ENCODE measurements at places on chromosomes 5 and 9.

- DNase-seq = peak; percentile 64
Measured at GRCh38 chr9:78325343-78325742, 28.4 kb downstream of the PSAT1 start.

DNA sequence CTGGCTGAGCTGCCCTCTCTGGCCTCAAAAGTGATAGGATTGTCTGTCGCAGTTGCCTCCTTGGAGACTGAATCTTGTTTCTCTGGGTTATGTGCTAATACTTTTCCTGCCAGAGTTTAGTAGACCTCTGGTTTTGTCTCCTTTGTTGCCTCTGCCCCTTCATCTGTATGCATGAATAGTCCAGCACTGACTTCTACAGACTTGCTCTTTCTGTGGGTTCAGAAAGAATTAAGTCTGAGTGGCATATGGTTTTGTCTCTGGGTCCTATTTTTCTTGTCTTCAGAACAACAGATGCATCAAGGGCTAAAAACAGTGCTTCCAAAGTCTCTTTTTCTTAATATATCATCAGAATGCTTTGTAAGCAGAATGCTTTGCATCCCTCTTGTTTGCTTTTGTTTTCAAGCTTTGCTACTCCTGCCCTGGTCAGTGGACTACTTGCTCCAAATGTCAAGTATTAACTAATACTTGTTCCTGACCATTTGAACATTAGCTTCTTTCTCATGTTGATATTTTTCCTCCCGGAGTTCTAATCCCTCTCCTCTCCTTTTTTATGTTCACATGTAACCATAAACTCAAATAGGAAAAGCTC lies 131.7 kb downstream of the UNC13B start:
- no peak for DNase-seq

GRCh38 chr9:87872079-87872624 lies 10.5 kb upstream of the SPATA31E1 start:
- DNase-seq = no peak

- DNase-seq = no peak
Measured at GRCh38 chr5:129120158-129120581, 25.6 kb downstream of the ISOC1 start.

GRCh38 chr9:25472681-25473080 lies 205.6 kb downstream of the TUSC1 start:
- DNase-seq = no peak

- no peak for DNase-seq
Measured at GRCh38 chr9:98994172-98995058, 50.7 kb downstream of the COL15A1 start.

- no peak for DNase-seq
Measured at GRCh38 chr5:84218546-84218945, 166.1 kb downstream of the EDIL3 start.

DNA sequence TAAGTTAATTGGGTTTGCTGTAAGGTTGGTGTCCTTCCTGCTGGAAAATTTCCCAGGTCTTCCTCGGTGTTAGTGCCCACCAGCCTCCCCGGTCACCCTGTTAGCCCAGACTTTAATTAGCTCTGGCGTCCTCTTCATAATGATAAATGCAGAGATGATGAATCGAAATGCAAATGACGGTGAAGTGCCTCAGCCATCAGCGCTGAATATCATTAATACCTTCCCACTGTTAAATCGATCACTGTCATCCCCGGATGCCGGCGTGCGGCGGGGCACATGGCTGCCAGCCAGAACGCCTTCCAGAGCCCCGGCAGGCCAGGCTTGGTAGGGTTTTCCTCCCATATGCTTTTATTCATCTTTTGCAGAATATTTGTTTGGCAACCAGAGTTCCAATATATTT lies 204.5 kb downstream of the IRX2 start:
- DNase-seq = no peak

DNA sequence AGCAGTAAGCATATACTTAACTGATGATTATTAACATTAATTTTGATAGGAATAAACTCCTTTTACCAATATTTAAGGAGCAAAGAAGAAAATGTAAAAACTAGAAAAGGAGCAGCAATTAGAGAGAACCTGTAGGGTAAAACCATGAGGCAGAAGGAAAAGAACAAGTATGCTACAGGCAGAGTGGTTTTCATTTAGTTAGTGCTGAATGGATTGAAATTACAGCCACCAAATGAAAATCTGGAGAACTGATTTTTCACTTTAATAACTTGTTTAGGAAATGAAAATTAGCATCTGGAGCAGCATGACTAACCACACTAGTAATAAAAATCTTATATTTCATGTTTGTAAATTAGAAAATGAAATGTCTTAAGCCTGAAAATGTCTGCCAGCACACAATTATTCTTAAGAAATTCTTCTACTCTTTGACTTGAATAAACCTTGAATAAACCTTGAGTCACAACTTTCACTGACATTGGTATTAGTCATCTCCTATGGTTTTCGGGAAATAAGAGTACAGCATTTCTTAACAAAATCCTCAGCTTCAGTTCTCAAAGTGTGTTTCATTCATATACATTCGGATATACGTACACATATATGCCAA lies 1504.9 kb upstream of the C9orf72 start:
- no peak for DNase-seq

- DNase-seq = no peak
Measured at GRCh38 chr9:76401580-76402354, 7.5 kb upstream of the RFK start.

DNA sequence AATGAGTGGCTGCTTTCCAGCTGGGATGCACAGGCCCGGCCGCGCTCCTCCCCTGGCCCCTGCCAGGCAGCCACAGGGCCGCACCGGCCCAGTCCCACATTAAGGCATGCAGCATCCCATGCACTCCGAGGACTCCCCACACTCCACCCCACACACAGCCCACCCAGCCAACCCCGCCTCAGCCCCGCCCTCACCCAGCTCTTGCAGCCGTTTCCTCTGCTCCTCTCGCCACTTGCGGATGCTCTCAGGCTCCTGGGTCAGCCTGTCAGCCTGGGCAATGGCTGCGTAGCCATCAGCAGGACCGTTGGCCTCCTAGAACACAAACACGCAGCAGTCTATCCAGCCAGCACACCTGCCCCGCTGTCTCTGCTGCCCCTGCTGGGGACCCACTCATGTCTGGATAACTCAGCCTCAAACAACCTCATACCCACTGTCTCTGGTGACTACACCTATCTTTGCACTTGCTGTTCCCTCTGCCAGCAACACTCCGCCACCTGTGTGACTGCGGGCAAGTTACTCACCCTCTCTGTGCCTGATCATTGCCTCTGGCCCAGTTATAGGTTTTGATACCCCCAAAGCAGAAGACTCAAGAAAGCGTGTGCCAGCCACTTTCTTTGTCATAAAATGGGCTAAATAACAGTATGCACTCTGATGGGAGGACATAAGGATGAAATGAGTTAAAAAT lies 9.3 kb downstream of the HIGD2A start:
- no peak for DNase-seq

DNA sequence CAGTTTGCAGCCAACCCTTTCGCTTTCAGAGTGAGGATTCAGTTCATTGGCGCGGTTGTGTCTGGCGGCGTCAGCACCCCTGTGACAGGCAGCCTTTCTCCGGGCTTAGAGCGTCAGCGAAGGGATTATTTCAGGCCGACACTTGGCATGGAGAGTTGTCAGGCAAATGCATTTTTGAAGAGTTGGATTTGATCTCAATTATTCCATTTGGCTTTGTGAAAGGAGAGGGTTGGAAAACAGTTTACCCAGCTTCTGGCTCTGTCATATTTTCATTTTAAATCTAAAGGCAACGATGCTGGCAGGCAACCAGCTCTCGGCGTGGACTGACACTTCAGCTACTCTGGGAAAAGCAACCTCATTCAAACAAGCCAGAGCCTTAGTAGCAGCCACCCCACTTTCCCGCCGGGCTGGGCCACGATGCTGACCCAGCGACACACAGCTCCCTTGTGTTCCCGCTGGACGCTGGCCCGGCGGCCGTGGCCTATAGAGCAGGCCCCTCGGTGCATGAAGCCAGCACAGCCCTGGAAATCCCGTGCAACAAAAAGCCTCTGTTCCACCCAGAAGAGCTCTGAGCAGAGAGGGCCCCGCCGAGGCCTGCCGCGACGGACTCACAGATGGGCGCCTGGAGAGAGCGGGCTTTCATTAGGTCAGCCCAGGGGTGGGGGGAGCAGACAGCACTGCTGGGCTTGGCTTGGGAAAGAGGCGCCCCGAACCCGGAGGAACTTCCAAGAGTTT lies 28.9 kb upstream of the LPCAT1 start:
- DNase-seq = peak; percentile 93

DNA sequence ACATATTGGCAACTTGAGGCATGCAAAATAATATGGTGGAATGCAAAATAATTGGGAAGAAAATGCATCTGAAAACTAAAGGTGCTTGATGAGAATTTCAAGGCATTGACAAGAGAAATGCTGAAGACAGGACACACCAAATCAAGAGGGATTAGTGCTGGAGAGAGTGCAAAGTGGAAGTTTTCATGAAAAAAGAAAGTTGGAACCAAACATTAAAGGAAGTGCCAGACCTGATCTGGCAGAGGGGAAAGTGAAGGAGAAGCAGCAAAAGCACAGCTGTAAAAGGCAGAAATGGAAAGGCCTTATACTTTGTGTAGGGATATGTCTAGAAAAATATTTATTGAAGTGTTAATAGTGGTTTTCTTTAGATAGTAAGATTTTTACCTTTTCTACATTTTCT lies 35.3 kb upstream of the FYB1 start:
- no peak for DNase-seq

DNA sequence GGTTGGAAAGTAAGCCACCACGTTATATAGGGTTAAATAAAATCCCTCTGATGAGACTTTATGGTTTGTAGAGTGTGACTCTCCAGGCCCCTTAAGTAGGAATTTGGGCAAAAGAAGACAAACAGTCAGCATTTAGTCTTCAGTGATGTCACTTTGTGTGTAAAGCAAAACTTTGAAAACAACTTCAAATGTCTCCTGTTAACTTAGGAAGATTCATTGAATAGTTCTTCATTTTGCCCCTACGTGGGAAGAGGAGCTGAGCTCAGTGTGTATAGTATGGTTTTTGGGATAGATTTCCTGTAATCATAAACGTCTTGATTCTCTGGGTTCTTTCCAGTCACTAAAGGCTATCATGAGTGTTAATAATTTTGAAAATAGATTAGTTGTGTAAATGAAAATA lies 101.3 kb downstream of the GADD45G start:
- no peak for DNase-seq
